Left ventricle myocardium superior (tissue), 1 donor: ENCODE measurements at places on chromosomes 3 and 15. TPM values are rescaled to one million over a fixed set of nuclear protein-coding genes. Genes with fewer than 3 reads are reported as not detected.

- no peak for DNase-seq
These were observed 39.5 kb downstream of the ZNF280D start for GRCh38 chr15:56693761-56694160.

GRCh38 chr3:62586356-62586755 is 213.0 kb upstream of the FEZF2 start:
- DNase-seq, result no peak

- no peak for DNase-seq
These were observed 80.6 kb downstream of the ARIH1 start for GRCh38 chr15:72554471-72555425.

DNA sequence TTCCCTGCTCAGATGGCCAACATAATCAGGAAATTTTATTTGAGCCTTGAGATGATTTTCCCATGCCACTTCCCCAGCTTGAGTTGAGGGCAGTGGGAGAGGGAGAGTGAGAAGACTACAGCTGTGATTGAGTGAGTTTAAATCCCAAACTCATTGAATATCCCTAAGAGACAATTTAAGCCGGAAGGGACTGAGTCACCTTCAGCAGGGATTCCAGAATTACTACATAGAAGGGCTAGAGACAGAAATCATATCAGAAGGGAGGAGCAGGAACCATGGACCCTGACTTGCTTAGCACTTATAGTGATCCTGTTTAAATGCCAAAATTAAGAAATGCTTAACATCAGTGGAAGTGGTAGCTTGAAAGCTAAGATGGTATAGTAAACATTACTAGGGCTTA is 312.2 kb upstream of the SLCO3A1 start:
- DNase-seq, result no peak

DNA sequence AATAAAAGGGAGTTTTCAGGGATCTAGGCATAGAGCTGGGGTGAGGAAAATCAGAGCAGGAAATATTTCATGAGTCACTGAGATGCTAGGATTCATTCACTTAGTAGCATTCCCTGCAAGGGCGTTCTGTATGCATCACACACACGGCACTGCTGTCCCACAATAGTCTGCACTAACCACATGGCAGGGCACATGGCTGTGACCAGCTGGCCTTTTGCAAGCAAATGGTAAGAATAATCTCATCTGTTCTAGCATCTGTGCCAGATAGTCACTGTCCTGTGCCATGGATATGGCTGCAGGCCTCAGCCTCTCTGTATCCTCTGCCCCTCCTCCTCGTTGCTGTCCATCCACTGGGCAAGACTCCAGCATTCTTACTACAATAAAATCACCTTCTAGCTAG is 37.8 kb downstream of the BOC start:
- no peak for DNase-seq

- DNase-seq, result no peak
These were observed 33.4 kb downstream of the SH3BP5 start for GRCh38 chr3:15299036-15299435.

GRCh38 chr3:45198264-45199260 is 27.5 kb downstream of the TMEM158 start:
- DNase-seq, result no peak

The ASB7 gene
- 6.8 TPM for total RNA-seq
